Activated naive CD8-positive, alpha-beta T cell treated with anti-CD3 and anti-CD28 coated beads, Interleukin-2, amount 10 ng/mL, durations not matched to agents 7 days and 5 days (primary cell): ENCODE measurements at places on chromosomes 5 and 9. TPM values are rescaled to one million over a fixed set of nuclear protein-coding genes. Genes with fewer than 3 reads are reported as not detected.

- H3K4me3 ChIP-seq: no peak overlapping the region
- no peaks in the 10 kb centered on the region for H3K36me3 ChIP-seq
- DNase-seq: no peak
- H3K4me1 ChIP-seq: no peaks in the 10 kb centered on the region
These were observed 166.7 kb upstream of the PPP2R2B start for GRCh38 chr5:147045290-147045689.

GRCh38 chr5:74079971-74080556 is 454.1 kb downstream of the ARHGEF28 start:
- DNase-seq: no peak
- no peak overlapping the region for H3K4me3 ChIP-seq
- no peaks in the 10 kb centered on the region for H3K36me3 ChIP-seq
- H3K27ac ChIP-seq: no peak overlapping the region
- no peaks in the 10 kb centered on the region for H3K4me1 ChIP-seq
- peaks cover 8% of the 10 kb centered on the region for H3K27me3 ChIP-seq

GRCh38 chr9:109974143-109974917 is 194.3 kb downstream of the PALM2AKAP2 start:
- H3K4me3 ChIP-seq: no peak overlapping the region
- H3K36me3 ChIP-seq: no peaks in the 10 kb centered on the region
- peaks cover 7% of the 10 kb centered on the region for H3K4me1 ChIP-seq
- peaks cover 3% of the 10 kb centered on the region for H3K27me3 ChIP-seq
- DNase-seq: no peak
- H3K27ac ChIP-seq: no peak overlapping the region

- no peak for DNase-seq
- H3K27me3 ChIP-seq: no peaks in the 10 kb centered on the region
- no peak overlapping the region for H3K27ac ChIP-seq
- H3K36me3 ChIP-seq: no peaks in the 10 kb centered on the region
These were observed 59.5 kb upstream of the PCSK1 start for GRCh38 chr5:96492459-96493047.

DNA sequence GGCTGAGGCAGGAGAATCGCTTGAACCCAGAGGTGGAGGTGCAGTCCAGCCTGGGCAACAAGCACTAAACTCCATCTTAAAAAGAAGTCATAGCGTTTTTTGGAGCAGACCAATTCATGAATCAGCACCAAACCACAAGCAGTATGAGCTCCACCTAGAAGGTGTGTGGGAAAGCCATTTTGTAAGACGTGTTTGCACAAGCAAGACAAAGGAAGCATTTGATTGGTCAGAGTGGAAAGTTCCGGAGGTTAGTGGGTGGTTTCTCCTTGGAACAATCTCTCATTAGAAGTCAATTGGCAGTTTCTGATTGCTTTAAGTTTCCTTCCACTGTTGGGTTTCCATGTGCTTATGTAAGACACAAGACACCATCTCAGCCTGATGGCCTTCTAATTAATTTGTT is 5.0 kb downstream of the SRD5A1 start:
- no peak for DNase-seq
- H3K36me3 ChIP-seq: peaks cover 9% of the 10 kb centered on the region
- H3K4me1 ChIP-seq: peaks cover 12% of the 10 kb centered on the region
- H3K27me3 ChIP-seq: no peaks in the 10 kb centered on the region
- no peak overlapping the region for H3K27ac ChIP-seq
- no peak overlapping the region for H3K4me3 ChIP-seq

- peak overlapping the region; percentile 30 for H3K4me3 ChIP-seq
- DNase-seq: no peak
- no peaks in the 10 kb centered on the region for H3K27me3 ChIP-seq
- peak overlapping the region; percentile 31 for H3K27ac ChIP-seq
- H3K4me1 ChIP-seq: peaks cover 11% of the 10 kb centered on the region
These were observed 7.6 kb upstream of the CCDC152 start for GRCh38 chr5:42749020-42749419.

DNA sequence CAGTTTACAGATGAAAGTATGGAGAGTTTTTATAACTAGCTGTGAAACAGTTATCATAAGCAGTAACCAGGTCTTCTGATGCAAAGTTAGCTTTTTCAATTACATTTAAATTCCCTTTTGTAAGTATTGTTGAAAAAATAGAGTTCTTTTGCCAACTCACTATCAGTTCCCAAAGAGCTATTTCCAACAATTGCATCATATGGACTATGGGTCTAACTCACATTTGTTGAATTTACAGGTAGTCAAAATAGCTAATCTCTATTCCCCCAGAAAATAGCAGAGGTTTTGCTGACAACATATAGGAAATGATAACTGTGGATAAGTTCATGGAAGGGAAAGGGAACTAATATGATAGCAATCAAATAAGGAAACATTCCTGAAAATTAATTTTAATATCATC is 1.4 kb downstream of the SPINK1 start:
- H3K4me1 ChIP-seq: no peaks in the 10 kb centered on the region
- no peaks in the 10 kb centered on the region for H3K36me3 ChIP-seq
- no peak overlapping the region for H3K4me3 ChIP-seq
- no peak for DNase-seq

- no peak overlapping the region for H3K4me3 ChIP-seq
- DNase-seq: no peak
- H3K4me1 ChIP-seq: peaks cover 6% of the 10 kb centered on the region
- no peaks in the 10 kb centered on the region for H3K36me3 ChIP-seq
- H3K27ac ChIP-seq: no peak overlapping the region
These were observed 110.3 kb upstream of the IQGAP2 start for GRCh38 chr5:76292620-76293322.

DNA sequence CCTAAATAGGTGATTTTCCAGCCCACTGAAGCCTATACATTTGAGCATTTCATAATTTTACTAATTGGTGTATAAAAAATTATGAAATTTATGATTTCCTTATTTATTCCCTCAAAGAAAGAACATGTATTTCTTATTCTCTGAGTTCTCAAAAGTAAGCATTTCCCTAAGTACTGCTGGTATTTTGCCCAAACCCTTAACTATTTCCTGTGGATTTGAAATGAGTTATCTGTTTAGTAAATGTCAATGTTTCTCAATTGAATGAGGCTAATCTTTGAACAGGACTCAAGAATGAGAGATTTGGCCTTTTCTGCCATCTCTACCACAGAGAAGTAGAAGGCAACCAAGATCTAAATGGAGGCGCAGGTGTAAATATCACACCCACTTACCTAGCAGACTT is 751.7 kb downstream of the TLE1 start:
- no peaks in the 10 kb centered on the region for H3K36me3 ChIP-seq
- H3K4me3 ChIP-seq: no peak overlapping the region
- no peak for DNase-seq
- no peak overlapping the region for H3K27ac ChIP-seq
- H3K27me3 ChIP-seq: no peaks in the 10 kb centered on the region
- H3K4me1 ChIP-seq: no peaks in the 10 kb centered on the region

DNA sequence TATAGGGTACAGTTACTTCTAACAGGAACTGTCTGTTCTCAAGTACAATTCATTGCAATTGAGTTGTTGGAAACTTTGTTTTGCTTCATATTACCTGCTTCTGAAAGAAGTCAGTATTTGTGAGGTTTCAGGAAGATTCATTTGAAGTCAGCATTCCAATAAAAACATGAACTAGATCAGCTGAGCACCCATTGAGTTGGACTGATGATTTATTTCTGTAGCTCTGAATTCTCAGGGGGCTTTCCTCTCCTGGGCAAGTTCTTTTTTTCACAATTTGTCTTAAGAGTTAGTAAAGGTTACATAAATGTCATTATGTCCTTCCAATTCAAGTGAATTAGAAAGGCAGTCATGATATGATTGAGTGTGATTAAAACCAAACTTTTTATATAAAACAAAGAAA is 16.2 kb upstream of the KIF2A start:
- no peak for DNase-seq
- H3K27ac ChIP-seq: peak overlapping the region; percentile 48
- H3K4me1 ChIP-seq: peaks cover 46% of the 10 kb centered on the region
- peaks cover 1% of the 10 kb centered on the region for H3K27me3 ChIP-seq
- H3K36me3 ChIP-seq: peaks cover 60% of the 10 kb centered on the region

The POLE3 gene
- total RNA-seq: 51.7 TPM

The PNPLA7 gene
- 5.6 TPM for total RNA-seq

The TNIP1 gene
- 172 TPM for total RNA-seq

The C5 gene
- 3.5 TPM for total RNA-seq

The PCSK1 gene
- not detected for total RNA-seq

The TMEM161B gene
- total RNA-seq: 31.5 TPM
